Activated naive CD8-positive, alpha-beta T cell treated with anti-CD3 and anti-CD28 coated beads, Interleukin-2, amount 10 ng/mL, durations not matched to agents 7 days and 5 days (primary cell): ENCODE measurements at places on chromosomes 13 and 19.

DNA sequence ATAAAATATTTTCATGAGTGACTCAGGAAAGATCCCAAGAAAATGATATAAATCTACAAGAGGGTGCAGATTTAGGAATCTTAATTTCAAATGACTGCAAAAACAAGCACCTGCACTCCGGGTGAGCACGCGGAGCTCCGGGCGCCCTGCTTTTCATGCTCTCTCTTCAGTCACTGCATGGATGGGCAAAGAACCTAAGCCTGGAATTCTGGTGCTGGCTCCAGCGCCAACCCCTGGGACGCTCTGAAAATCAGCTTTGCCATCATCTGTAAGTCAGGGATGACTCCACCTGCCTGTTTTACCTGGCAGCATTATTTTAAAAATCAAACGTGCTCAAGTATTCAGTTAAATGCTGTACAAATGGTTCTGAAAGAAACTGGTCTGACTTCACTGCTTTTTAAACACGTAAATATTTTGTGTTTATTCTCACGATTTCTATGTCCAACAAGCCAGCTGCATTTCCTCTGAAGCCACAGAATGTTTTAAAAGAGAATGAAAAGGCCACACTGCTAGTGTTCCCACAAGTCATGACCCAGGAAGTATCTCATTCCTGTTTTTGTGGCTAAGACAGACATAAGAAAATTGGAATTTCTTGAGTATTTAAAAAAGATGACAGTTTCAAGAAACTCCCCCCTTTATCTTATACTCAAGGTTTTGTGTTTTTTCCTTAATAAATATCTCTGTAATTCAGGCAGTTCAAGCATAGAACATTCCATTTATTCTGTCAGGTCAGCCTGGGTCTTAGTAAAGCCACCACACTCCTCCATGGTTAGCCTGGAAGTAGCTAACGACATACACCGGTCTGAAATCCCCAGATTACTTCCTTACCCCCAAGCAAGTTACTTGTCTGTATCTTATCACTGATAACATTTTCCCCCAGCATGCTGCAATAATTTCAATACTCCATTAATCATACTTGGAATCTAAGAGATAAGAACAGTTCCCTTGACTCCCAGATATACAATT, 81.1 kb downstream of the COL4A1 start:
- no peak for DNase-seq

GRCh38 chr13:110651726-110652230, 36.4 kb downstream of the NAXD start:
- DNase-seq, result no peak

DNA sequence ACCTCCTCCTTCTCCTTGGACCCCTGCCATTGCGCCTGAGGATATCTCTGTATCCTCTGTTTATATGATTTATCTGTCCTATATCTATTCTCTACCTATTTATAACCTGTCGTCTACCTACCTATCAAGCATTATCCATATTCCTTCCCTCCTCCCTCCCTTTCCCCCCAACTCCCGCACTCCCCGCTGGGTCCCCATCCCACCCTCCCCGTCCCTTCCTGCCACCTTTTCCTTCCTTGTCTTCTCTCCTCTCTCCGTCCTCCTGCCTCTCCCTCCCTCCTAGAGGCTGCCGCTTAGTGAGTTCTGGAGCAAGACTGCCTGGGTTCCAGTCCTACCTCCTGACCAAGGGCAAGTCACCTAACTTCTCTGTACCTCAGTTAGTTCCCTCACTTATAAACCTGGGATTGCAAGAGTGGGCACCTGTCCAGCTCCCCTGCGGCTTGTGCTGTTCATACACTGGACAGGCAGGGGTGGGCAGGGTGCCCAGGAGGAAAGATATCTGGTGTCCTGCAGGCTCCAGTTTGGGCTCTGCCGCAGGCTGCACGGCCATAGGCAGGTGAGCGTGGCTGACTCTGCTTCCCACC, 16.1 kb downstream of the TTYH1 start:
- DNase-seq, result no peak

- DNase-seq, result no peak
These were observed 9.4 kb upstream of the FAM124A start for GRCh38 chr13:51212758-51213157.

DNA sequence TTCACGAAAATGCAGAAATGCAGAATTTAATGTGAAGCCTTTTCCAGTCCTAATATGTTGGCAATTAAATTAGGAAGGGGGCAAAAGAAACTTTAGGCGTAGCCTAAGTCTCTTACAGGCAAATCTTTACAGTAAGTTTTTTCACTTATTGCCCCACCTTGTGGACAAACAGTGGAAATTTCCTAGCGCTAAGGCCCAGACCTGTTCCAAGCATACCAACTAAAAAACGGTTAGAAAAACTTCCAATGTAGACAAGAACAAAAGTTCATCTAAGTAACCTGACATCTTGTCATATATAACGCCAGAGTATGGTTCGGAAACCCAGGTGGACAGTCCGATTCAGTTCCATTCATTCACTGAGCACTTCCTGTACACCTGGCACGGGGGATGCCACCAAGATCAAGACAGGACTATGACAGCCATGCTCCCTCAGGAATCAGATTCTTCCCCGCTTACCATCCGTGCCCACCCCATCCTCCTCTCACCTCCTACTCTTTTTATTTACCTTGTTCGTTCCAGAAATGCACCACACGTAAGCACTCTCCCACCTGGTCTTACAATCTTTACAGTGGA, 4.9 kb downstream of the ZAR1L start:
- DNase-seq, result no peak

GRCh38 chr13:43156916-43157315, 133.5 kb downstream of the DNAJC15 start:
- no peak for DNase-seq

GRCh38 chr19:47512183-47512947, 2.5 kb downstream of the NAPA start:
- DNase-seq, result no peak

GRCh38 chr13:112747256-112747655, 57.4 kb downstream of the ATP11A start:
- DNase-seq, result no peak

DNA sequence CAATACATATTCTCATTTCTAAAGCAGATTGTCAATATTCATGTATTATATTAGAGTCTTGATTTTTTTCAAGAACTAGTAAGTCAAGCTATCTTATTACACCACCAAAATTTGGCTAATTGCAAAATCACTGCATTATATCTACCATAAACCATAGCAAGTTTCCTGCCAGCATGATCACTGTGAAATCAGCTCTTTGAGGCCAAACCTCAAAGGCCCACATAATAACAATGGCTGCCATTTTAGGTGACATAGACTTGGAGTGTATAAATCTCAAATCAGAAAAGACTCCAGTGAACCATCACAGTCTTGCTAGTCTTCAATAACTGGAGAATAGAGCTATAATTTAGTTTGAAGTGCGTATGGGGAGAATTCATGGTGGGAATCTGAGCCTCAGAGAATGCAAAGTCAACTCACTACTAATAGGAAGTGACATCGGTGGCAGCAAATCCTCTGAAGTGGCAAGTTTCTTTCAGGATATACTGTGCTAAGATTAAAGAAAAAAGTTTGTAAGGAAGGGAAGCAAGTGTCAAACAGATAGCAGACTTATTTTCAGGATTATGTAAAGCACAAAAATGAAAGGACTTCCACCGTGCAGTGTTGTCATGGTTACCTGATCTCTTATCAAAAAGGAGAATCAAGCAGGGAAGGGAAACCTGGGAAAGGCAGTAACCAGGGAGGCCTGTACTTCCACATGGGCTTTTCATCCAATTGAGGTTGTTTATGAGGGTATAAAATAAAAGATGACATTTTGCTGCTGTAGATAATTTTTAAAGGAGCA, 117.4 kb upstream of the FNDC3A start:
- DNase-seq, result no peak

DNA sequence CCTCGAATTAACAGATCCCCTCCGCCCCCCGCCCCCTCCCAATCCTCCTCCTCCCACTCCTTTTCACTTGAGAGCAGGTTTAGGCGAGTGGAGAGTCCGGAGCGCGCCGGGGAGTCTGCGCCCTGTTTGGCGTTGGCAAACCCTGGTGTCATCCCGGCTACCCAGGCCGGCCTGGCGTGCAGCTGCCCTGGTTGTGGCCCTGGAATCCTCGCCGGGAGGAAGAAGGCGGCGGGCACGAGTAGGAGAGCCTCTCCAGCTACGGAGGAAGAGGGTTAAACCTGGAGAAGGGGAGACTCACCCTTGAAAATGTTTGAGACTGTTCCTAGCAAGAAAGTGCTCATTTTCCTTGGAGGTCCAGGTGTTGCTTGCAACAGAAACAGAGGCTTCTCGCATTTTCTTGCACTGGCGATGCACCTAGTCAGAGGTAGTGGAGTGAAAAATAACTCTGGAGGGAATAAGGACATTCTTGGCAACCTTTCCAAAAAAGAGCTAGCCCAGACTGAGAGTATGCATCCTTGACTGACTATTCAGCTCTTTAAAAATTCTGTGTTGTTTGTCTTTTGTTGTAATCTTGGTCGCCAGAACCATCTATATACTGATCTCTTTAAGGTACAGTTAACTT, 1.3 kb upstream of the SOX21 start:
- no peak for DNase-seq
